ENCODE measurements at places on chromosomes 11 and 22. TPM values are rescaled to one million over a fixed set of nuclear protein-coding genes. Genes with fewer than 3 reads are reported as not detected.

Gene SPTBN2
- 12.9 TPM for total RNA-seq

Gene RAB38
- not detected for total RNA-seq

Gene FDXACB1
- 2.5 TPM for total RNA-seq

Gene KIF18A
- 3.9 TPM for total RNA-seq

Gene PVALB
- total RNA-seq: not detected

Gene OR6A2
- total RNA-seq: not detected

Gene CYTH4
- total RNA-seq: not detected

GRCh38 chr22:17552737-17553136 is 10.6 kb upstream of the SLC25A18 start:
- no peak overlapping the region for H3K27ac ChIP-seq
- peaks cover 2% of the 10 kb centered on the region for H3K27me3 ChIP-seq
- no peak overlapping the region for H3K4me3 ChIP-seq
- H3K36me3 ChIP-seq: no peaks in the 10 kb centered on the region

DNA sequence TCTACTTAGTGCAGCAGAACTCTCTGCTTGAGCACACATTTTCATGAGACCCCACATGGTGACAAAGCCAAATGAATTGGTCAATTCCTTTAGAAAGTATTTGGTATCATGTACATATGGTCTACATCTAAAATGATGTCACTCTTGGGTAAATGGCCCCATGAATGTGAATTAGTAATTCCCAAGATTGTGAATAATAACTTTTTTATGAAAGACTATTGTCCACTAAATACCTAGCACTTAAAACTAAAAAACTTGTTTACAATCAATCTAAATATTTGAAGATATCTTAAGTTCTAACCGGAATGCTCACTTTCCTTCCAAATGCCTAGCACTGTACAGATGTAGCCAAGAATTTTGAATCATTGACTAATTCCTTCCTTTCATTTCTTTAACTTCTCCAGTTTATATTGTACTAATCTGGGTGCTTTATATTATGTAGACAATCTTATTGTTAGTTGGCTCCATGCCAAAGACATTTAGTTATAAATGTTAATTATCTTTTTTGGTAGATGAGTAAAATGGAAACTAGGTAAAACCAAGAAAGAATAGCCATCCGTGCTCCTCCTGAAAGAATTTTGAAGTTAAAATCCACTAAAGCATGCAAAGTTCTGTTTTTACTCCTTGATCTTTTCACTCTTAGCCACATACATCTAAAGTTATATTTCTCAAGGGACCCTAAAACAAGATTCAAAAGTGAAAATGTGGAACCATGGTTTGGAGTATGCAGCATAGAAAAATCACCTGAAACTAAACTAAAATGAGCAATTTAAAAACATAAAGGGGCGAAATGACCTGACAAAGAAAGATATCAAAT is 145.0 kb upstream of the ARHGAP20 start:
- DNase-seq: no peak
- no peak overlapping the region for H3K27ac ChIP-seq
- no peak overlapping the region for H3K4me3 ChIP-seq
- no peaks in the 10 kb centered on the region for H3K36me3 ChIP-seq
- H3K4me1 ChIP-seq: peaks cover 31% of the 10 kb centered on the region
- H3K27me3 ChIP-seq: peaks cover 10% of the 10 kb centered on the region

DNA sequence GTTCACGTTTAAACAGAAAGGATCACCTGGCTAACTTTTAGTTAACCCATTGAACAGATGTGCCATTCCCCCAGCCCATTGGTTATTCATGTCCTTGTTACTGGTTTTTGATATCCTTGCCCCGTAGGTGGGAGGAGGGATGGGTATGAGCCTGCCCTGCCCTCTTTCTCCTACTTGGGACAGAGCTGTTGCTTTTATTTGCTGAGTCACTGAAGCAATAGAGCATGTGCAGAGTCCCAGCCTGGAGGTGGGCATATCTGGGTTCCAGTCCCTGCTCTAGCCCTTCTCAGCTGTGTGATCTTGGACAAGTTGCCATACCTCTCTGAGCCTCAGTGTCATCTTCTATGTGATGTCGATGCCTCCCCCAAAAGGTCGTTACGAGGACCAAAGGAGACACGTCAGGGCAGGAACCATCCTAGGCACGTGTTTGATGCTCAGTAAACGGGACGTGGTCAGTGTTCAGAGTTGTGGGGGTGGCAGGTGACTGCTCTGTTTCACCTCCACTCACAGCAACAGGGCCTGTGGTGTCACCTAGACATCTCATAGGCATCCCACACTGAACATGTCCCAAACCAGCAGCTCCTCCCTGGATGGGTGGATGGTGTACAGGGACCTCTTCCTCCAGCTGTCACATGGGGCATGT is 61.0 kb downstream of the BMAL1 start:
- H3K27me3 ChIP-seq: no peaks in the 10 kb centered on the region
- peaks cover 36% of the 10 kb centered on the region for H3K4me1 ChIP-seq
- DNase-seq: no peak
- H3K4me3 ChIP-seq: peak overlapping the region; percentile 73

GRCh38 chr11:771617-772204 is 5.6 kb downstream of the GATD1 start:
- no peak for DNase-seq
- peaks cover 23% of the 10 kb centered on the region for H3K4me1 ChIP-seq
- H3K36me3 ChIP-seq: no peaks in the 10 kb centered on the region
- H3K4me3 ChIP-seq: no peak overlapping the region
- H3K27me3 ChIP-seq: no peaks in the 10 kb centered on the region
- no peak overlapping the region for H3K27ac ChIP-seq

GRCh38 chr11:17354601-17354991 is 3.0 kb downstream of the NCR3LG1 start:
- peak overlapping the region; percentile 83 for H3K27ac ChIP-seq
- H3K27me3 ChIP-seq: no peaks in the 10 kb centered on the region
- no peak for DNase-seq
- peak overlapping the region; percentile 87 for H3K4me3 ChIP-seq
- peaks cover 13% of the 10 kb centered on the region for H3K36me3 ChIP-seq
- peaks cover 22% of the 10 kb centered on the region for H3K4me1 ChIP-seq

DNA sequence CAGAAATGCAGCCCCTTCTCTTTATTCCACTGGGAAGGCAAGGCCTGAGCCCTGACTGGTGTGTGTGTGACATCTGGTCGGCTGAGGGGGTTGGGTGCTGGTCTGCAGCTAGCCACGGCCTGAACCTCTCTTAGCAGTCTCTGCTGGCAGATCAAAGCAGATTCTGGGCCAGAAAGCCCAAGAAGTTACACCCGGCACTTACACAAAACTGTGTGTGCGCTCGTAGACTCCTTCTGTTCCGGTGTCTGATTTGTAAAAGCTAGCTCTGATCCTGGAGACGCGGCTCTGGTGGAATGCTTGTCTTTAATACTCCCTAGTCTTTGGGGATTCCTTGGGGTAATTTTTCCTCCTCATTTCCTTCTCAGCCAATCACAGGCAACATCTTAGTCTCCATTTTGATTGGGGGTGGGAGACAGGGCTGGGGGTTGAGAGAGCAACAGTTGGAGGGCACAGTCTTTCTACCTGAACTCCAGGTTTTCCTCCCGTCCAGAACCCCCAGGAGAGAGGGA is 5.5 kb downstream of the PKNOX2 start:
- H3K36me3 ChIP-seq: peaks cover 19% of the 10 kb centered on the region
- H3K27ac ChIP-seq: peak overlapping the region; percentile 93
- H3K4me3 ChIP-seq: peak overlapping the region; percentile 60
- no peak for DNase-seq
- H3K4me1 ChIP-seq: peaks cover 70% of the 10 kb centered on the region

DNA sequence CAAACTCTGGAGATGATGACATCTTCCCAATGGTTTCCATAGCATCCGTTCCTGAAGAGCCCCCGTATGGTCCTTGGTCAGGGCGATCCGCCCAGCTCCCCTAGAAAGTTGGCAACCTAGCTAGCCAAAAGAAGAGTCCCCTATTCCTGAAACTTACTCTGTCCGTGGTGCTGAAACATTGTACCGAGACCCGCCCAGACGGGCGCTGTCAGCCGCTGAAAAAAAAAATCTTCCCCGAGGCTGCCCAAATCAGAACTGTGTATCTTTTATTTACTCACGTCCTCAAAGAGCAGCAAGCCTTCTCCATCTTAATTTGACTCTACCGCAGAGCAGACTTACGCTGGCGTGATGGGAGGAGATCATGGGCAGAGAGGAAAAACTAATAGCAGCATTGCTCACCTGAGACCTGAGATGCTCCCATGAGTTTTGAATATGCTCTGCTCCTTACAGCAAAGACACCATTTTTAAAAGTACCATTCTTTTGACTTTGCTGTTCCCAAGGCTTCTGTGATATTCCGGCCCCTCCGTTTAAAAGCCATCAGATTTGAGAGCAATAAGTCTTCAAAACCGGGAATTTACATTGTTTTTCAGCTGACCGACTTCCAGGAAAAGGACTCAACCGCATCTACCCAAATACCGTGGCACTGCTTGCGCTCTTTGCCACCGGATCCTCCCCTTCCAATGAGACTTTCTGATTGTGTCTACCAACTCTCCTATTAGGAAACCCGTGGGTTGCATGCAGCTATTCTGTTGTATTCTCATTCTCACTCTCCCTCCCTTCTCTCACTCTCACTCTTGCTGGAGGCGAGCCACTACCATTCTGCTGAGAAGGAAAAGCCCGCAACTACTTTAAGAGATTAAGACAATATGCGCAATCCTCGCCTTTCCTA is at the start of gene SLC17A6:
Gene SLC17A6, plus strand, starts transcription at position 786 of the 890 bp plus-strand sequence. CDS start 153 bp downstream, outside the sequence.
- no peaks in the 10 kb centered on the region for H3K36me3 ChIP-seq
- no peak within 1 kb of the TSS for H3K27ac ChIP-seq
- H3K4me3 ChIP-seq: no peak within 1 kb of the TSS
- no peaks in the 10 kb centered on the region for H3K4me1 ChIP-seq
- DNase-seq: no peak
- peaks cover 38% of the 10 kb centered on the region for H3K27me3 ChIP-seq

DNA sequence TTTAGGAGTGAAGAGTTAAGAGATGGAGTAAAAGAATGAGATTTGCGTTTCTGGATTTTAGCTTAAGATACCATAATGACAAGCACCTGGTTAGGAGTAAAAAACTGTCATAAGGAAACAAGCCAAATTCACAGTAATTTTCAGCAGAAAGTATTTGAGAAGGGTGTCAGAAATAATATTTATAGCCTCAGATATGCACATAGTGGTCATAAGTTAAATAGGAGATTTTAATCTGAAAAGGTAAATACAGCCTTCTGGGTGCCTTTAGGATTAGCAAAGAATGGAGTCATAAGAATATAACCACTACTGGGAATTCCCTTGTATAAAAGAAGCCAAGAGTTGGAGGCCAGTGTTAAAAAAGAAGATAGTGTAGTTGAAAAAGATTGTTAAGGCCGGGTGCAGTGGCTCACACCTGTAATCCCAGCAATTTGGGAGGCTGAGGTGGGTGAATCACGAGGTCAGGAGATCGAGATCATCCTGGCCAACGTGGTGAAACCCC is 160.1 kb downstream of the SWAP70 start:
- H3K4me1 ChIP-seq: peaks cover 62% of the 10 kb centered on the region
- H3K4me3 ChIP-seq: no peak overlapping the region
- peak overlapping the region; percentile 83 for H3K27ac ChIP-seq
- peaks cover 22% of the 10 kb centered on the region for H3K36me3 ChIP-seq

- no peaks in the 10 kb centered on the region for H3K36me3 ChIP-seq
- no peak overlapping the region for H3K4me3 ChIP-seq
These were observed 16.9 kb upstream of the SIK2 start for GRCh38 chr11:111585371-111585770.

GRCh38 chr11:78325274-78325781 is 92.3 kb downstream of the GAB2 start:
- H3K27ac ChIP-seq: no peak overlapping the region
- H3K27me3 ChIP-seq: no peaks in the 10 kb centered on the region
- H3K4me3 ChIP-seq: no peak overlapping the region
- no peak for DNase-seq
- no peaks in the 10 kb centered on the region for H3K4me1 ChIP-seq
- no peaks in the 10 kb centered on the region for H3K36me3 ChIP-seq

GRCh38 chr11:129006161-129006560 is 63.5 kb upstream of the TP53AIP1 start:
- H3K4me1 ChIP-seq: no peaks in the 10 kb centered on the region
- H3K27ac ChIP-seq: no peak overlapping the region
- H3K4me3 ChIP-seq: no peak overlapping the region
- no peak for DNase-seq
- no peaks in the 10 kb centered on the region for H3K36me3 ChIP-seq

GRCh38 chr22:39979458-39979857 is 15.3 kb upstream of the FAM83F start:
- no peak overlapping the region for H3K4me3 ChIP-seq
- H3K36me3 ChIP-seq: no peaks in the 10 kb centered on the region
- DNase-seq: no peak
- H3K27ac ChIP-seq: no peak overlapping the region
- peaks cover 58% of the 10 kb centered on the region for H3K27me3 ChIP-seq

GRCh38 chr11:5245155-5245554 is 4.5 kb downstream of the HBG1 start:
- H3K4me1 ChIP-seq: no peaks in the 10 kb centered on the region
- H3K27ac ChIP-seq: no peak overlapping the region
- H3K4me3 ChIP-seq: no peak overlapping the region

GRCh38 chr11:96481204-96481603 is 91.4 kb downstream of the JRKL start:
- DNase-seq: no peak
- no peaks in the 10 kb centered on the region for H3K4me1 ChIP-seq
- peaks cover 36% of the 10 kb centered on the region for H3K27me3 ChIP-seq

DNA sequence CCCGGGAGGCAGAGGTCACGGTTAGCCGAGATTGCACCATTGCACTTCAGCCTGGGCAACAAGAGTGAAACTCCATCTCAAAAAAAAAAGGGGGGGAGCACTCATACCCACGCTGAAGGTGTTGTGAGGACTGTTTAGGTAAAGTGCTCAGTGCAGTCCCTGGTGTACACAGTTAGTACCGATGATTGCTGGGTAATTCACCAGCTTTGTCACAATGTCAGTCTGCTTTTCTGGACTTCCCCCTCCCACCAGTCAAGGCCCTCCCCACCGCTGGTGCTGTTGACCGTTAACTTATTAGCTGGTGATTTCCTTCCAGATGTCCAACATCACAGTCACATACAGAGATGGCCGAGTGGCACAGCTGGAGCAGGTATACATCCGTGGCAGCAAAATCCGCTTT is 11.9 kb downstream of the SNRPD3 start:
- no peak overlapping the region for H3K4me3 ChIP-seq
- DNase-seq: no peak
- peaks cover 12% of the 10 kb centered on the region for H3K36me3 ChIP-seq
- no peak overlapping the region for H3K27ac ChIP-seq

Data from osteocyte (in vitro differentiated cells).